Stimulated activated CD8-positive, alpha-beta memory T cell treated with anti-CD3 and anti-CD28 coated beads, Interleukin-15, amount 100 ng/mL, for 4 hours (primary cell): ENCODE measurements at places on chromosomes 6 and 20.

GRCh38 chr6:116596815-116597214, 19.5 kb upstream of the RSPH4A start:
- no peak for DNase-seq

DNA sequence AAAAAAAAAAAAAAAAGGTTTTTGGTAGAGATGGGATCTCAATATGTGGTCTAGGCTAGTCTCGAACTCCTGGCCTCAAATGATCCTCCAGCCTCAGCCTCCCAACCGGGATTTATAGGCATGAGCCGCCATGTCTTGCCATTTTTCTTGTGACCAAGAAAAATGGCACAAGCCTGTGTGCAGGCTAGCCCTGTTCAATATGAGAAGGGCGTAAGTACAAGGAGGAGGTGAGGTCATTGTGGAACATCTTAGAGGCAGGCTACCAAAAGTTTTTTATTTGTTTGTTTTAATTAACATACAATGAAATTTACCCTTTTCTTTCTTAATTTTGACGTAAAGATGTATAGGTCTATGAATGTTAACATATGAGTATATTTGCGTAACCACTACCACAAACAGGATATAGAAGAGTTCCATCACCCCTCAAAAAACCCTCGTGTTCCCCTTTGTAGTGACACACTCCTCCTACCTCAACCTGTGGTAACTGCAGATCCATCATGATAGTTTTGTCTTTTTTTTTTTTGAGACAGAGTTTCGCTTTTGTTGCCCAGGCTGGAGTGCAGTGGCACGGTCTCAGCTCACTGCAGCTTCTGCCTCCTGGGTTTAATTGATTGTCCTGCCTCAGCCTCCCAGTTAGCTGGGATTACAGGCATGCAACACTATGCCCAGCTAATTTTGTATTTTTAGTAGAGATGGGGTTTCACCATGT, 28.3 kb upstream of the KIF3B start:
- no peak for DNase-seq

- DNase-seq, result no peak
Observed at GRCh38 chr20:1127840-1128239, 9.4 kb downstream of the PSMF1 start.

DNA sequence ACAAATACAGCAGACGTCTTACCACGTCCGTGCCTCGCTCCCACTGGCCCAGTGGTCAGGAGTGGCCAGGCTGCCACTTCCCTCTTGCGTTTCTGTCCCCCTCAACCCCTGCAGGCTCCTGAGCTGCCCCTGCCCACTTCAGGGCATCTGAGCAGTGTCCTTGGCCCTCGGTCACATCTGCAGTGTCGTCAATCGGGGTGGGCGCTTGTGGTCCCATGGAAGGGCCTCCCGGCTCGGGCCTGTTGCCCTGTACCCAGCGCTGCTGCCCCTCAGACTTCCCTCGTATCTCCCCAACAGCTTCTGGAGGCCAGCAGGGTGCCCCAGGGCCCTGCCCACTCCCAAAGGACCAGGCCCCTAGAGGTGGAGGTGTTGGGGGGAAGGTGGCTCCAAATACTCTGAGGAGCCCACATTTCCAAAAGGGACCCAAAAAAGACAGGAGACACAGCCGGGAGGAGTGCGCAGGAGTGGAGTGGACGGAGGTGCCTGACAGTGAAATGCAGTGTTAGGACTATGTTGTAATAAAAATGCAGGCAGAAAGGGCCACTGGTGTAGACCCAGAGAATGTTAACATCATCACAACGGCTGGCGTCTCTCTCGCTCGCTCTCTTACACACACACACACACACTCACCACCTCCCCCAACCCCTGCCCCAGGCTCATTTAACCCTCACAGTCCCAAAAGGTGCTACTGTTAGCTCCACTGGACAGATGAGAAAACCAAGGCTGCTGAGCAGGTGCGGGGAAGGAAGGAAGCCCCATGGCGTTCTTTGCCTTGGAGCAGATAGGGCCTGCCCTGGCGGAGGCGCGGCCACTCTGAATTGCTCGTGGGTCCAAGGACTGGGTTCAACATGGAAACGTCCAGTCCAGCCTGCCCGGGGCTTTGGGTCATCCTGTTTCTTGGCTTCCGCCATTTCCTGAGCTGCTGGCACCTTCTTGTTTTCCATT, 343.9 kb downstream of the ZFAND3 start:
- no peak for DNase-seq
